ENCODE measurements at places on chromosomes 5 and 9.

GRCh38 chr5:140302786-140303639 lies at the start of gene PFDN1:
Gene PFDN1 (minus strand): TSS chr5:140303101. CDS start chr5:140303073, 28 bp downstream.
- DNase-seq, result peak; percentile 90

DNA sequence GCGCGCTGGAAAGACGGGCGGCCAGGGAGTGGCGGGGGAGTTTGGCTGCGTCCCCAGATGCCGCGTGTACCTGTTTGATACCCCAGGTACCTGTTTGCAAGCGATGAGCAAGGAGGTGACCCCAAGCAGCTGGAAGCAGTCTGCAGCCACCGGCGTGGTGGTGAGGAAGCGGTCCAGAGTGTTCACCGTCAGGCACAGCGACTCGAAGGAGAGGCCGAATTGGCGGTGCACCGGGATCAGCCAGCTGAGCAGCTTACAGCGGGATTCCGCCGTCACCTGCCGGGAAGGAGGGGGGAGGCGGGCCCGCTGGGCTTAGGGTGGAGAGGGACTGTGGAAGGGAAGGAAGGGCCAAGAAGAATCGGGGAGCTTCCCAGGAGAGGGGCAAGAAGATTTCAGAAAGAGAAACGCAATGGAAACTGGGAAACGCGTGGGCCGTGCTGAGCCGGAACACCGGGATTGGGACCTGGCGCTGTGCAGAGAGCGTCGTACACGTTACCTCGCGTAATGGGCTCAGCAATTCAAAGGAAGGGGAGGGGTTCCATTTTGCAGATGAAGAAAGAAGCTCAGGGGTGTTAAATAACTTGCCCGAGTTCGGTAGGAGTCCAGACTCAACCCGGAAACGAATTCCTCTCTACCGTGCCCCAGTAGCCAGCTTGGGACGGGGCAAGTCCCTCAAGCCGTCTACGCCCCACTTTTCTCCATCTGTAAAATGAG lies 980 bp downstream of the CCNO start:
- DNase-seq, result peak; percentile 3

DNA sequence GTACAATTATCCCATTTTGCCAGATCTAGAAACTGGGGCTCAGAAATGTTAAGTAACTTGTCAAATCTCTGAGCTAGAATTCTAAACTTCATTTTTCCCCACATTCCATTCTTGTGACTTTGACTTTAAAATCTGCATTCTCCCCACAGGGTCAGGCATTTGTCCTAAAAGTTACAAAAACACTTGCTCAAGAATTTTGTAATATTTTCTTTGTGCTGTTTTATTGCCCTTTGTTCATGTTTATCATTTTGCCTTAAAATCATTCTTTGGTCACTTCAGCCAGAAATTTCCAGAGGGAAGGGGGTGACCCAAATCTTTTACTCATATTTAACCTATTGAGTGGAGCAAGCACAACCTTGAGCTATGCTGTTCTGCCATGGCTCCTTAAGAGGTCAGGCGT lies 120.1 kb upstream of the CCL21 start:
- DNase-seq, result no peak

GRCh38 chr9:82080265-82080664 lies 91.7 kb downstream of the SPATA31D1 start:
- DNase-seq, result no peak

DNA sequence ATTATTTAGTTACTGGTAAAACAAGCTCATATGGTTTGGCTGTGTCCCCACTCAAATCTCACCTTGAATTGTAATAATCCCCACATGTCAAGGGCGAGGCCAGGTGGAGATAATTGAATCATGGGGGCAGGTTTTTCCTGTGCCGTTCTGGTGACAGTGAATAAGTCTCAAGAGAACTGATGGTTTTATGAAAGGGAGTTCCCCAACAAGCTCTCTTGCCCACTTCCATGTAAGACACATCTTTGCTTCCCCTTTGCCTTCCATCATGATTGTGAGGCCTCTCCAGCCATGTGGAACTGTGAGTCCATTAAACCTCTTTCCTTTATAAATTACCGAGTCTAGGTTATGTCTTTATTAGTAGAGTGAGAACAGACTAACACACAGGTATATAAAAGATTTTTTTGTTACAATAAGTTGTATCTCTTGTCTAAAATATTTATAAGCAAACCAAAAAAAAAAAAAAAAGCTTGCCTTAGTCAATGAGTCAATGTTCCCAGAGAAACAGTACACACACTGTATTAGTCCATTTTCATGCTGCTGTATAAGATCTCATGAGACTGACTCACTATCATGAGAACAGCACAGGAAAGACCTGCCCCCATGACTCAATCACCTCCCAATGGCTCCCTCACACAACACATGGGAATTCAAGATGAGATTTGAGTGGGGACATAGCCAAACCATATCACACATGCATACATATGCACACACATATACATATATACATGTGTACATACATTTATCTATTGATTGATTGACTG lies 138.3 kb downstream of the BASP1 start:
- no peak for DNase-seq

GRCh38 chr5:17402289-17403121 lies 95.5 kb upstream of the TAF11L2 start:
- DNase-seq, result no peak

DNA sequence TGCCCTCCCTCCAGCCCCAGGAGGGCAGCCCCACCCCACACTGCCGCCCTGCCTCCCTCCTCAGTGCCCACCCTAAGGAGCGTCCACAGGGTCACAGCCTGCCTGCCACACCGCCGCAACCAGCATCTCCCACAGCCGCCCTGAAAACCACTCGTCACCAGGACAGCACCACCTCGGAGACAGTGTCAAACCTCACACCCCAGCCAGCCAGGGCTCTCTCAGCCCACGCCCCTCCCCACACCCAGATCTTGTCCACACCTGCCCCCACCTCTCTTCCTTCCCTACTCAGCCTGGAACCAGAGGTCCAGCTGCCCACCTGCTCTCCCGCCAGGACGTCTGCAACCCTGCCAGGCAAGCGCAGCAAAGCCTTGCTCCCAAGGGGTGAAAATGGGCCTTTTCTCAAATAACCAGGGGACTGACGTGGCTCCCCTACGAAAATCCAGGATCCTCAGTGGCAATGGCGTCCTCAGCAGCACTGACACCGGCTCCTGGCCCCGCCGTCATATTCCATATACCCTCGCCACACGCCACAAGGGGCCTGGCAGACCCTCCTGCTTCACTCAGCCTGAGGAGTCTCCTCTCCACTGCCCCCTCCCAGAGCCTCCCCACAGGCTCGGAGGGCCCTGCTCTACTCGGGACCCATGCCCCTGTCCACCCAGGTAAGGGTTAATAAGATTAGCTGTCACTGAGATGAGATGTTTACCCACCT lies 71.0 kb upstream of the ADAMTS2 start:
- DNase-seq, result no peak

DNA sequence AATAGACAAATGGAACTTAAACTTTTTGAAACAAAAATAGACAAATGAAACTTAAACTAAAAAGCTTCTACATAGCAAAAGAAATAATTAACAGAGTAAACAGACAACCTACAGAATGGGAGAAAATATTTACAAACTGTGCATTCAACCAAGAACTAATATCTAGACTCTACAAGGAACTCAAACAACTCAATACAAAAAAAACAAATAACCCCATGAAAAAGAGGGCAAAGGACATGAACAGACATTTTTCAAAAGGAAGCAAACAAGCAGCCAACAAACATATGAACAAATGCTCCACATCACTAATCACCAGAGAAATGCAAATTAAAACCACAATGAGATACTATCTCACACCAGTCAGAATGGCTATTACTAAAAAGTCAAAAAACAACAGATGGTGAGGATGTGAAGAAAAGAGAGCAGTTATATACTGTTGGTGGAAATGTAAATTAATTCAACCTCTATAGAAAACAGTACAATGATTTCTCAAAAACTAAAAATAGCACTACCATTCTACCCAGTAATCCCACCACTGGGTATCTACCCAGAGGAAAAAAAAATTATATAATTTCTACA lies 170.8 kb upstream of the RGMB start:
- no peak for DNase-seq

DNA sequence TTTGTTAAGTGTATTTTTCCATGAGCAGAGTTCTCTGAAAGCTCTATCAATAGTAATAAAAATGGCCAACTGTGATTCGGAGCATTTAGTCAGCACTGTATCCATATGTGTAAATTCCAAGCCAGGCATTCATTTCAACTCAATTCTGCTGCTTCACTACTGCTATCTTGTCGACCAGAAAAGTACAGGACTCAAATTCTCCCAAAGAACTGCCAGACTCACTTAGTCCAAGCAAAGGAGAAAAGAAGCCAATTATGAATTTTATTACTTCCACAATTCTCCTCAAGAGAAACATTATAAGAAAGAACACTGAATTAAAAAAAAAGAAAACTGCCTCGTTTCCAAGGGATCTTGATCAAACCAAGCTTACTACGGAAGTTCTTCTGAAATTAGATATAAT lies 906.3 kb upstream of the DMAC1 start:
- DNase-seq, result no peak

- DNase-seq, result no peak
These were observed 136.0 kb upstream of the TBC1D2 start for GRCh38 chr9:98391406-98391805.

GRCh38 chr5:59209758-59210359 lies 627.0 kb downstream of the RAB3C start:
- no peak for DNase-seq

GRCh38 chr5:78411586-78411985 lies 51.2 kb downstream of the SCAMP1 start:
- no peak for DNase-seq

- DNase-seq, result no peak
These were observed 135.8 kb downstream of the TLE4 start for GRCh38 chr9:79707589-79707988.

DNA sequence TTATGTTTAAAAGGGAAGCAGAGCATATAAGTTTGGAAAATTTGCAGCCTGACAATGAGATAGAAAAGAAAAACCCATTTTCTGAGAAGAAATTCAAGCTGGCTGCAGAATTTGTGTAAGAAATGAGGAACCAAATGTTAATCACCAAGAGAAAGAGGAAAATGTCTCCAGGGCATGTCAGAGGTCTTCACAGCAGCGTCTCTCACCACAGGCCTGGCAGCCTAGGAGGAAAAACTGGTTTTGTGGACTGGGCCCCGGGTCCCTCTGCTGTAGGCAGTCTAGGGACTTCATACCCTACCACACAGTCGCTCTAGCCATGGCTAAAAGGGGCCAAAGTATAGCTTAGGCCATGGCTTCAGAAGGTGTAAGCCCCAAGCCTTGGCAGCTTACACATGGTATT lies 32.1 kb upstream of the HSD17B4 start:
- DNase-seq, result no peak

GRCh38 chr5:158261674-158262367 lies 402.9 kb upstream of the CLINT1 start:
- no peak for DNase-seq

- DNase-seq, result no peak
These were observed 172.3 kb downstream of the CACNA1B start for GRCh38 chr9:138049779-138050471.

GRCh38 chr5:77558266-77558665 lies 66.2 kb upstream of the WDR41 start:
- no peak for DNase-seq

DNA sequence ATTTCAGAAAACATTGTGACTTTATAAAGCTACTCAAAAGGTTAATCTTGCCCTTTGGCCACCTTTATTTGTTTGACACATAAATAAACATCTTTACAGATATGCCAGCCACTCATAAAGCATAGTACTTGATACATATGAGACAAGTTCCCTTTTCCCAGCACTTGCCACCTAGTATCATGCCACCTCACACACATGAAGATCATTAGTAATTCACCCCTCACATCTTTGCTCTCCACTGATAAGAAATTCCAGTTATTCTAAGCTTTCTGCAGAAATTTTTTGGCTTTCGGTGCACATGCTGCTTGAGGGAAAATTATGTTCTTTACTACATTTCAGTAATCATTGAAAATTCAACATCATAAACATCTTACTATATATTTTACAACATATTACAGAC lies 59.1 kb downstream of the DEPDC1B start:
- DNase-seq, result no peak

DNA sequence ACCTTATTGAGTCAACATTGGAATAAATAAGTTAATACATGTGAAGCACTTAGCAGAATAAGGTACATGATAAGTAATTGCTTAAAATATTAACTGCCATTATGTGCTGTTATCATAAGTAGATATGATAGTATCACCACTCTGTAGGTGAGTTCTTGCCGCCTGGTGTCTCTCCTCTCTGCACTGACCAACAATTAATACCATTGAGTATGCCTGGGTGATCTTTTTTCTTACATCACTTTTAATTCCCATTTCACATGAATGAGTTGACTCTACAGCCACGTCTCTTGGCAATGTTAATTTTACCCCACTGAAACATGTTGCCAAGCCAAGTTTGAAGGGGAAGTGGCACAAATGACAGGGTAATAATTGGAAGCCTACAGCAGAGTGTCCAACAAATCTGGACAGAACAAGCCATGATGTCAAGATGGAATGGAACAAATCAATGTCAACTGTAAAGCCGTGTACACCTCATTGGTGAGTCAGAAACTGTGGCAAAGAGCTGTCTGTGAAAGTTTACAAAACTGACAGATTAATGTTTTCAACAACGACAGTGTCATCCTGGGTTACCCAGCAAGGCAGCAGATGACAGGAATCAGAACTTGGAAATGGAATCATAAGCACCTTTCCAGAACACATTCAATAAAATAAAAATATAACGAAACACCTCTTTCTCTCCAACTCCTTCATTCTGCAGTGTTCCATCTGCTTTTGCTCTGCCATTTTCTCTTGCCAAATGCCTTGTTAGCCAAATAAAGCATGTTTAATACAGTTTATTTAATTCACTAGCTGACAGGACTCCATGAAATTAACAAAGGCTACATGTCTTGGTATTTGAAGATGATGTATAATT lies 330.9 kb downstream of the CTNND2 start:
- no peak for DNase-seq

DNA sequence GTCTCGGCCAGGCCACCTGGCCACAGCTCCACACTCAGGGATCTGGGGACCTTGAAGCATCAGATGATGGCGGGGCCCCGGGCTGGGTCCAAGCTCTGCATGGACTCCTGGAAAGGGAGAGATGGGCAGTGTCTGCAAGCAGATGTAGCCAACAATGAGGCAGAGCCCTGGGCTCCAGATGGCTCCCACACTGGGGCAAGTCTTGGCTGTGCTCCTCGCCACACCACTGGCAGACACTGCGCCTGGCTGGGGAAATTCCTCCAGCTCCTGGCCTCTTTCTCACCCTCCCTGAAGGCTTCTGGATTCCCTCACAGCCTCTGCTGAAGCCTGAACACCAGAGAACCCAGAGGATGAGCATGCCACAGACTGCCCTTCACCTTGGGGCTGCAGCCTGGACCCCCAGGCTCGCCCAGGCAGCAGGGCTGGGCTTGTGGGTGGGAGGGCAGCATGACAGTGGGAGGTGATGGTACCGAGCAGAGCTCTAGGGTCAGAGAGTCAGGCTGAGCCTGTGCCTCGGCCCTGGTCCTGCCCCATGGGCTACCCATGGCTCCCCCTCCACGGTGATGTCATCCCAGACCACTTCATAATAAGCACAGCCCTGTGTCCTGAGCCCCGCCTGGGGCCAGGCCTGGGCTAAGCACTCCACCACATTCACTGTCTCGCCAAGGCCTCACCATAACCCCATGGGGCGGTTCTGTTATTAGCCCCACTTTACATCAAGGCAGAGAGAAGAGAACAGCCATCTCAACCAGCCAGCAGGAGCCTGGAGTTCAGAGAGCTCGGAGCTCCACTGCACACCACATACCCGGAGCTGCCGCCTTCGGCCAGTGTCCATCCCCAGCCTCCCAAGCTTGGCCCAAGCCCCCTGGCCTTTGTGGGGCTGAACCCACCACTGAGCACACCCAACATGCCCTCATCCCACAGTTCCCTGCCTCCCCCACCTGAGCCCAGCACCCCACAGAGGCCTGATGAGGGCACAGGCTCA lies 62.2 kb upstream of the ADAMTS2 start:
- no peak for DNase-seq
